ENCODE measurements at places on chromosomes 1 and 21.
A peak's percentile ranks its signal among the peaks of the same experiment; 100 is the strongest.

- peak; percentile 84 for DNase-seq
Measured at GRCh38 chr1:203026031-203026665, at the start of gene PPFIA4. TSS of gene PPFIA4 (plus strand) at chr1:203026491. CDS start at chr1:203039009, 12,518 bp downstream.

GRCh38 chr1:6105763-6106162 lies 60.1 kb downstream of the KCNAB2 start:
- DNase-seq = no peak

GRCh38 chr1:154725865-154726264 lies 117.9 kb upstream of the ADAR start:
- DNase-seq = no peak

GRCh38 chr1:41243079-41243385 lies 926 bp upstream of the SCMH1 start:
- no peak for DNase-seq

Data from EH (cell line).